ENCODE measurements at places on chromosomes 12 and 14.

DNA sequence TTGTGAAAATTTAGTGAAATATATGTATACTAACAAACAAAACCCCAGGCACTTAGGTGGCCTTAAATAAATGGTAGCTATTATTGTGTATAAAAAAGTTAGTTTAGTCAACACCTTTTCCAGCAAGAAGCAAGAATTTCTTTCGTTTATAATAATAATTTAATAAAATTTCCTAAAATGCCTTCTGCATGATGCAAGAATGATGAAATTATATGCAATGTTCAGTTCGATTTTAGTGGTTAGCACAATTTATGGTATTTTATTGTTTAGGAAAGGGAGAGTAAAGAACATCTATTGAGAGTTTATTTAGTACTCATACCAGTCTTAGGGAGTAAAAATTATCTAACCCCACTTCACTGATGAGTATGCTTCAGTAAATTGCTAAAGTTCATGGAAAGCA lies 290.8 kb downstream of the APAF1 start:
- DNase-seq, result no peak

DNA sequence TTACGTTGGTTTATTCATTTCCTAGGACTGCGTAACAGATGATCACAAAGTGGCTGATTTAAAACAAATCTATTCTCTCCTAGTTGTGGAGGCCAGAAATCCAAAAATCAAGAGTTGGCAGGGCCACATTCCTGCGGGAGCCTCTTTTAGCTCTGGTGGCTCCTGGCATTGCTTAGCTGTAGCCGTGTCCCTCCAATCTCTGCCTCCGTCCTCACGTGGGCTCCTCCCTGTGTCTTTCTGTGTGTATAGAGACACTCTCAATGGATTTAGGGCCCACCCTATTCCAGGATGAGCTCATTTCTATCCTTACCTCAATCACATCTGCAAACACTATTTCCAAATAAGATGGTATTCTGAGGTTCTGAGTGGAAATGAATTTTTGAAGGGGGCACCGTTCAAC lies 42.5 kb downstream of the KCTD10 start:
- no peak for DNase-seq

DNA sequence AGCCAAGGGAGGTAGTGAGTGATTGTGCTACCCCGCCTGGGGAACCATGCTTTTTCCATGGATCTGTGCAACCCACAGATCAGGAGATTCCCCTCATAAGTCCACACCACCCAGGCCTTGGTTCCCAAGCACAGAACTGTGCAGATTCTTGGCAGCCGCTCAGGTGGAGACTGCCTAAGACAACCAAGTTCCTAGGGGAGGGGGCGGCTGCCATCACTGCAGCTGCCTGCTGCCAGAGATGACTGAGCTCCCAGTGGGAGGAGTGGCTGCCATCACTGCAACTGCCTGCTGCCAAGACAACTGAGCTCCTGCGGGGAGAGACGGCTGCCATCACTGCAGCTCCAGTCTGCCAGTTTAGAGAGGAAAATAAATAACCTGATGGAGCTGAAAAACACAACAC lies 138.3 kb upstream of the GARIN2 start:
- DNase-seq, result no peak

GRCh38 chr12:117525766-117526165 lies 164.3 kb upstream of the NOS1 start:
- no peak for DNase-seq

DNA sequence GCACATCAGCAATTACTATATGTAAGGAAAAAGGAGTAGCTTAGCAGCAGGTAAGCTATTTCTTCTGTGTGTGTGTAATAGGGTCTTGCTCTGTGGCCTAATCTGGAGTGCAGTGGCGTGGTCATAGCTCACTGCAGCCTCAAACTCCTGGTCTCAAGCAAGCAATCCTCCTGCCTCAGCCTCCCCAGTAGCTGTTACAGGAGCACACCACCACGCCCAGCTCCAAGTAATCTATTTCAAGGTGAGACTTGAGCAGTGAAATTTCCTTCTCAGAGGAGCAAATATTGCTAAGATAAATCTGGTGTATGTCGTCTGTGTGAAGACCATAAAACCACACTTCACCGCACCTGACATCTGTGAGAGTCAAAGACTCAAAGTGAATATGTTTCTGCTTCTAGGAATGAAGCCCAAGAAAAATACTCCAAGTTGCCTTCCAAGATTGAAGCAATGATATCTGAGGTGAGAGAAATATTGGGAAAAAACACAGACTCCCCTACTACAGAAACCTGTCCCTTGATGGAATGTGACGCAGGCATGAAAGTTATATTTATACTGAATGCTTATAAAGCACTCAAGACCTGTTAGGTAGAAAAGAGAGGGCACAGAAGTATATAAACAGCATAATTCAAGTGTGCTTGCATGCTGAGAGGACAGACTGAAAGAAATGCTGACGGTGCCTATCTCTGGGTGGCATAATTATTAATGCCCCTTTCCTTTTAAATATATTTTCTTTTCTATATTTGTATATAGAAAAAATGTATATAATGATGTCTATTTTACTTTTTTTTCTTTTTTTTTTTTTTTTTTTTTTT lies 2.5 kb upstream of the SELPLG start:
- no peak for DNase-seq

- DNase-seq, result no peak
These were observed 70.3 kb downstream of the ACTN1 start for GRCh38 chr14:68908803-68909202.

DNA sequence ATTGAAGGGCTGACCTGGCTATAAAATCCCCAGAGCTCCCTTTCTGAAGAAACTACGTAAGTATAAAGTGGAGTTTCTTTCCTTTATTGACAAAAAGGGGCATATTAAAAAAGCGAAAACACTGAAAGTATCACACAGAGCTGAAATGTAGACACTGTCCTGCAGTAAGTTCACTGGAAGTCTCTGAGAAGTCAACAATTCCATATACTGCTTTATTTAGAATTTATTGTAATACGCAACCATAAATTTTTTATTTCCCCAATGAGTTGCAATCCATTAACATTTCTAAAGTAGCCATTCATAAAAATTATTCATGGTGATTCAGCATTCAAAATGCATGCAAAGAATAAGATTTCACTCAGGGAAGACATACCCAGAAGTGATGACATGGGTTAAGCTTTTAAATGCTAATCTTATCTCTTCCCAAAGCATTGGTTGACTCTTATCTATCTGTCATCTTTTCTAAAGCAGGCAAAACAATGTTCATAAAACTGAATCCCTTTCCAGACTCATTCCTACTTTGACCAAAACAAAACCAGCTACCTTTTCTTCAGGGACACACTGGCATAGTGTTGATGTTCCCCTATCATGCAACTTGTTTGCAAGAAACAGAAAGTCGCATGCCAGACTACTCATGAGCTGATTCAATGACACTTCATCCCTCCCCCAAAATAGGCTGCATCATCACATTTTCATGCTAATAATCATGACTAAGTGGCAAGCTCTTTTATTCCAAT lies 17.3 kb downstream of the KITLG start:
- DNase-seq, result no peak

- no peak for DNase-seq
These were observed 12.4 kb downstream of the HDAC7 start for GRCh38 chr12:47807338-47807737.

DNA sequence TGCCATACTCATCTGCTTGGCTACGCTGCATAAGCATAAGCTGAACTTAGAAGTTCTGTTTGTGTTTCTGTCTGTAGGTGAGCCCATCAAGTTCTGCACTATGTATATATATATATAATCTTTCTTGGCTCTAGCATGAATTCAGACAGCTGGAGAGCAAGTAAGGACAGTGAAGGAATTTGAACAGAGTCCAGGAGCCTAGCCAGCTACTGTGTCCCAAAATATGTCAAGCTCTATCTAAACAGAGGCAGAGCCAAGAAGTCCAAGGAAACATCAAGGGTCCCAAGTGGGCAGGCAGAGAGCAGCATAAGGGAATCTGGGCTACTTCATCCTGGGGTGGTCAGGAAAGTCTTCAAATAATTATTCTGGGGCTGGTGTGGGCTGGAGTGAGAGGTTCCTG lies 118.5 kb upstream of the NPAS3 start:
- no peak for DNase-seq

DNA sequence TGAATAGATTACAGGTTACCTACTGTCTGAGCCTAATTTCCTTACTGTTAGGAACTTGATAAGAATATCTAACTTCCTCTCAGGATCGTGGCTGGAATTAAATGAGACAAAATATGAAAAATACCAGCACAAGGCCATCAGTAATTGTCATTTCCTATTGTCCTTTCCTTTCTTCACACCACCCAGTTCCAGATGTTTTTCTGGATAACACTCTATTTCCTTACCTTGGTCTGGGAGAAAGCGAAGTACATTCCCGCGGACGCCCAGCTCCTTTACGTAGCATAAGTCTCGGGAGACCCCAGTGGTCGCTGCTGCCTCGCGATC lies 376 bp downstream of the GDF3 start:
- no peak for DNase-seq

- no peak for DNase-seq
These were observed 65.1 kb upstream of the CPM start for GRCh38 chr12:68998041-68998440.

- DNase-seq, result no peak
These were observed 76.0 kb downstream of the PTHLH start for GRCh38 chr12:27896419-27896990.

DNA sequence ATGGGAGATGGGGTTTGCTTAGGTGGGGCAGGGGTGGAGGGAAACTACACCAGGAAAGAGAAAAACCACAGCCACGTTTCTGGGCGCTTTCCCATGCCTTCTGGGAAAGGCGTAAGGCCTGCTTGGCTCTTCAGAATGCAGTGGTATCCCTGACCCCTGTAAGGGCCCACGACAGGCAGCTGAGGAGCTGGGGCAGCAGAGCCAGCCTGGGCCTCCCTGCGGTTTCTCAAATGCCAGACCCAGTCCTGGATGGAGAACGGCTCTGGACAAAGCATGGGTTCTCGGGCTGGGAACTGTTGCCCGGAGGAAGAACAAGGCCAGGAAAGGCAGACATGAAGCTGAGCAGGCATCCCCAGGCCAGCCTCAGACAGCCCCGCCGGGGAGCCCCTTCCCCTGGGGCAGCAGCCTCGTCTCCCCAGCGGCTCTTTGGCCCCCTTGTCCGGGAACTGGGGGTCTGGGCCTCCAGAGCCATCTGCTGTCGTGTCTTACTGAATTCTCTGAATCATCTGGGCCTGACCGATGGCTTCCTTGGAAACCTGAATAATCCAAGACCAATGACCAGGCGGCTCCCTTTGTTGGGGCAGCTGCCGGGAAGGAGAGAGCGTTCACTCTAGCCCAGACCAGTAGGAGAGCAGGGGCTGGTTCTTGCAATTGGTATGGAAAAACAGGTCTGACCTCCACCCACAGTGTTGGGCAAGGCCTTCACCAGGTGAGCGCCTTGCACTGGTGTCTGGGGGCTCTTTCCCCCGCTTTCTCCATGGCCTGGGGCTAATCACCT lies 64.0 kb upstream of the RIN3 start:
- DNase-seq, result no peak

DNA sequence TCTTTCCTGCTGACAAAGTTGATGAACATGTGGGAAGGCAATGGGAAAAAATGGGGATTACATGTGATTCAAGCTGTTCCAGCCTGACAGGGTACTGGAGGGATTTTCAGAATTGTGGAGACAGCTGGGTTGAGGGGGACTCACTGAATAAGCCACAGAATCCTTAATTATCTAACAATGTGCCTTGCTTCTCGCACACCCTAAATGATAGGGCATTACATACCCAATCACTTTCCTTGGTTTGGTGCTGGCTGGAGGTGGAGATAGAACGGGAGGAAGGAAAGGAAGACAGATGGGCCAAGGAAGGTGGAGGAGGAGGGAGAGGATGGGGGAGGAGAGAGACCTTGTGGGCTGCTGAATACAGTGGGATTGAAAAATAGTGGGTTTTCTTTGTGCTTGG lies 20.7 kb downstream of the PELI2 start:
- no peak for DNase-seq

- DNase-seq, result no peak
These were observed 221.5 kb upstream of the DAAM1 start for GRCh38 chr14:58966997-58967396.

DNA sequence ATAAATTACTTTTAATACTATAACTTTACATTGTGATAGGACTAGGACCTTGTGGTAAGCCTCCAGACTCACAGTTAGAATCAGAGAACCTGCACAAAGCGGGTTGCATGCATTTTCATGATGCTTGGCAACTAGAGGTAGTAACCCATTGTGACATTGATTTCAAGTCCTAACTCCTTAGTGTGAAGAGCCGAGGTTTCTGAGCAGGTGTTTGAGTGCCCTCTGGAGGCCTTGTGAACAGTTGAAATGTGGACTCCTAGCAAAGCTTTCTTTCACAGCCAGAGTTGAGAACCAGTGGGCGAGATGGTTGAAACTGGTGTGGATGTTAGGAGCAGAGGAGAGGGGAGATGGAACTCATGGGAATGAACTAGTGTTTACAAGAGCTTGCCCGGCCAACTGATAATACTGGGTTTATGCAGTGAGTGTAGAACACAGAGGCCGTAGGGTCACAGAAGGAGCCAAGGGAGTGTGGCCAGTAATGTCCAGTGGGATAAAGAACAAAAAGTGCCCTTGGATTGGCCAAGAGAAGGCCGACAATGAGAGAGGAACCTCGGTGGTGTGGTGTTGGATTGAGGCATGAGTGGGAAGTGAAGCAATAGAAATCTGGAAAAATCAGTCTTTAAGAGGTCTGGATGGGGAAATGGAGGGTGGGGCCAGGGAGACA lies 10.9 kb downstream of the ZNF664 start:
- DNase-seq, result no peak

DNA sequence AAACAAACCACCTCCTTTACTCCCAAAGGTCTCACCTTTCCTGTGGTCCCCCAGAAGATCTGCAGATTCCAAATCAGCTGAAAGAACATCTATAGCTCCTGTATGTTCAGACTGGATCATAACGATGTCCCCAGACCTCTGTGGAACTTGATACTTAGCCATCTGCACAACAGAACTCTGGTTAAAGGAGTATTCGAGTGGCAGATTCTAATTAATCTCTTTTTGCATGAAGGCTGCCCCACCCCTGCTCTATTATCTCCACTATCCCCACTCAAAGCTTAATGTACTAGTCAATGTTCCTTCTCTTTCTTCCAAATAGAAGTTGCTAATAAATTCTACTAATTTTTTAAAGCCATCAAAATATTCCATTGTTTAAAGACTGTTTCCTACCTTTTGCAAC lies 22.8 kb downstream of the GSTZ1 start:
- DNase-seq, result no peak

Measured in D721Med (cell line).